AML-193 (cell line): ENCODE measurements at places on chromosomes 3 and 15.
A peak's percentile ranks its signal among the peaks of the same experiment; 100 is the strongest.

DNA sequence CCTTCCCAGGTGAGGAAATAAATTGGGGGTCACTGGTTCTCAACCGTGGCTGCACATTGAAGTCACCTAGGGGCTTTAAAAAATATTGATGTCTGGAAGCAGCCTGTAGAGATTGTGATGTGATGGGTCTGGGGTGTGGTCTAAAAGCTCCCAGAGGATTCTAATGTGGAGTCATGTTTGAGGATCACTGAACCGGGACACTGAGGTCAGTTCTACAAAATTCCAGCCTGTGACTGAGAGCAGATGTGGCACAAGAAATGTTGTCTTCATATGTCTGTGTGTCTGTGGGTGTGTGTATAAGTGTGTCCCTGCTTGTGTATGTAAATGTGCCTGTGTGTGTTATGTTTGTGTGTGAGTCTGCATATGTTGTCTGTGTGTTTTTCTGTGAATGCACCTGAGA, 79.9 kb downstream of the TLE3 start:
- no peak for DNase-seq

DNA sequence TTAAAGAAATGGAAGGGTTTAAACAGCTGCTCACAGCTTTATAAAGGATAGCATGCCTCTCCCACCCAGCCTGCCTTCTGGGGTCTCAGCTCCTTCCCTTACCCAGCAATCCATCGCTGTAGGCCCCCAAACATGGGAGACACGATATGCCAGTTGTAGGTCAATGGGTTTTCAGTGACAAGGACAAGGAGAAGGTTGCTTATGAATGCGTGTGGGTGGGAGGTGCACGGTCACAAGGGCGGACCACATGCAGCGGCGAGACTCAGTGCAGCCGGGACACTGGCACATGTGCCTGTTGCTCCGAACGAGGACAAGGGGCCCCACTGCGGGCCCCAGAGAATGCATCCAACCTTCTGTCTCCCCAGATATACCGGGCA, 67.0 kb downstream of the MGLL start:
- DNase-seq = no peak

DNA sequence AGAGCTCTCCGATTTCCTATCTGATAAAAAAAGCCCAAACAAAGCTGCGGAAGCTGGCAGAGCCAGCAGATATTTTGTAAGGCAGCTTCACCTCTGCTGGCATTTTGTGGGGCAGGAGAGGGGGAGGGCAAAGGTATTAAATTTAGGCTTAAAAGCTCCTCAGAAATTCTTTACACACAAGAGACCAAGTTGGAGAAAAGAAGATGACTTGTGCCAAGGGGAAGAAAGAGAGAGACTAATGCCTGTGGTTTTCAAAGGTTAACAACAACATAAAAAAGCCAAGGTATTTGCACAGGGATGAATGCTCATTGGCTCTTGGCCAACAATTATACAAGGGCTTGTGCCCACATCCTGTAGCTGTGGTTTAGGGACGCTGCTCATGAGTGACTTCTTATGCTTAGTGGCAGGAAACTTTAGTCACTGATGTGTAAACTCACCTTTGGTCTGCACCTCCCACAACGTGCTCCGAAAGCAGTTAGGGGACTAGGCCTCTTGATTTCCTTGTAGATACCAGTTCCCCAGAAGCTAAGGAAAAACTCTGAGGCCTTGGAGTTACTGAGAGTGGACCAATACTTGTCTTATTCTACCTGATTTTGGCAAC, 152.9 kb downstream of the TPRG1 start:
- DNase-seq = peak; percentile 99

DNA sequence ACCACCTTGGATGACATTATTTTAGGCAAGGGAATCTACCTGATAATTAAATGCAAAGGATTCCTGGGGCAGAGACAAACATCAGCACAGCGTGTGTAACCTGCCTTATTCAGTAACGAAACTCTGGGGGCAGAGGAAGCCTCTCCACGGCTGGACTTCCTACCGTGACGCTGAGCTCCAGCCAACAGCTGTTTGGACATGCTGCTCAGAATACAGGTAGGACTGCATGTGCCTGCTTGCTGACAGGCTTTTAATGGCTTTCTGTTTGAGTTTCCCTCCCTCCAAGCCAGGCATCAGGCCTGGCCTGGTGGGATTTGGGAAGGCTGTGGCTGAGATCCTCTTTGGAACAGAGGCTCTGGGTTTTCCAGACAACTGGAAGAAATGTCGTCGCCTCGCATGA, 150.6 kb downstream of the ADAMTS17 start:
- DNase-seq = no peak

DNA sequence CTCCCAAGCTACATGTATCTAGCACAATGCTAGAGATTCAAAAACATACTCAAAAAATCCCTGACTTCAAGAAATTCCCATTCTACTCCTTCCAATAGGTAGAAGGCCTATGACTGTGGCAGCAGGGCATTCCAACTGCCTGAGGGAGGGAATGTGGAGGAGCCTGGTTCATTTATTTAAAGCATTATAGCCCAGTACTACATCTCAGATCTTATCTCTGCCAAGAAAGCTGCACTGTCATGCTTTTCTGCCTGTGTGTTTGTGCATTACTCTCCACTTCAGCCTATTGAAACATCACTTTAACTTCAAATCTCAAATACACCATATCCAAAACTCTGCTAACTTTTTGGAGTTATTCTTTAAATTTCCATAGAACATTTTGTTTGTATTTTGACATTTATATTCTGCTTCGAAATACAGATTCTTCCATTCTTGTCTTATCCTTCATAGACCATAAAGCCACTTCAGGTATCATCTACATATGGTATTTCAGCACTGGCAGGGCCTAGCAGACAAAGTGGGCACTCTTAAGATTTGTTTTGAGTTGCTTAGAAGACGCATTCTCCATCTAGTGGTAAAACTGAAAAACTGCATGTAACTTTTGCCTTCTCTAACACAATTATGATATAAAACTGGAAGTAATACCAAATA, 59.1 kb upstream of the NEDD4 start:
- DNase-seq = peak; percentile 68

- DNase-seq = no peak
Observed at GRCh38 chr3:48596676-48597407, 1.7 kb upstream of the COL7A1 start.

DNA sequence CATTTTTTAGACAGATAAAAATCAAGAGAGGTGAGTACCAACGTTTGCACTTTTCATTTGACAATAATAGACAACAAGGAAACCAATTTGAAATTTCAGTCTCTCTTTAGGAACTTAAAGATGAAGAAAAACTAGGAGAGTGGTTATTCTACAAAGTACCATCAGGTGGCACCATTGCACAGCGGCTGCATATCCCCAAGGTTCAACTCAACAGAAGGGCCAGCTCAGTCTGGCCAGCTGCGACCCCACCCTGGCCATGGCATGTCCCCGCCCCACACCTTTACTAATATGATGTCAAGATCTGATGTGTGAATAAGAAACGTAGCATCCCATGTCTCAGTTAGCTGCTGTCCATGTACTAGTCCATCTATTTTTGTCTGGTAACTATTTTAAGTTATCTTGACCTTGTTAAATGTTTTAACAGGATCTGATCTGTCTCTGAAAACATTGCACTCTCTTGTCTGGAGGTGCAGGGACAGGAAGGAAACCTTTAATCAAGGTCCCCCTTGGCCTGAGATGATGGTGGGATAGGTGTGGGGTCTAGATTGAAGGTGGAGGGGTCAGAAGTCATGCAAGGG, 35.5 kb upstream of the CGNL1 start:
- DNase-seq = peak; percentile 46
